ENCODE measurements at places on chromosomes 16 and 17.
A peak's percentile ranks its signal among the peaks of the same experiment; 100 is the strongest.

DNA sequence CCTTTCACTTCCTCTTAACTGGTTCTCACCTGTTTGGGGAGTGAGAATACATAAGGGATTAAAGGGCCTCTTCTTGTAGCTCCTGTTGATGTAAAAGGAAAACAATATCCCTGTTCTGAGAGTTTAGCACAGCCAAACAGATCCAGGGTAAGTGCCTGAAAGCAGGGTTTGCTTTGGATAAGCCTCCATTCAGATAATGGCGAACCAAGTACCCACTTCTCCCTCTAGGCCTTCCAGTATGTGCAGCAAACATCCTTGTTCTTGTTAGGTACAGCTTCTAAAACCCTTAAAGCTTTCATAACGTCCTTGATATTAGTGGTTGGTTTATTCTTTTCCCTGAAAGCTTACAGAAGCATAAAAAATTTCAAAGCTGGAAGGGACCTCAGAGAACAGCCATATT is 130.6 kb upstream of the DNAH9 start:
- no peak for DNase-seq

GRCh38 chr17:61524319-61524718 is 66.7 kb downstream of the NACA2 start:
- DNase-seq = no peak

DNA sequence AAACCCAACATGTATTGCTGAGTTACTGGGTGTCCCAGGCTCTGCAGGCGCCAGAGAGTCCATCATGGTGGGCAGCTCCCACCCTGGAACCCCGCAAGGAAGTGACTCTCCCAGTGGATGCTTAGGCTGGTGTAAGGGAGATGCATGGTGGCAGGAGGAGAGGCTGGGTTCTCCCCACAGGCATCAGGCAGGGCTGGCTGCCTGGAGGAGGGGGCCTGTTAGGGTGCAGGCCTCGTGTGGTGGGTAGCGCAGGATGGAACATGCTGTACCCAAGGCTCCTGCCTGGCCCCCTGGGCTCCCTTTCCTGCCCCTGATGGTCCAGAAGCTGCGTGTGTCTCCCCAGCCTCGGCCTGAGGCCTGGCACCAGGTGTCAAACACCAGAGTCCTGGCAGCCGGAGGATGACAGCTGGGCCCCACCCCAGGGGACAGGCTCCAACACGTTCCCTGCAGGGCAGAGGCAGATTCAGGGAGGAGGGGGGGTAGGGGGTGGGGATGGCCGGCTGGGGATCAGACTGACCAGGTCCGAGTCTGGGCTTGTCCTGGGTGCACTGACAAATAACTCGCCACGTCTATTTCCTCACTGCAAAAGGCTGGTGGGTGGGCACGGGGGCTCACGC is 40.2 kb upstream of the CIBAR2 start:
- no peak for DNase-seq

DNA sequence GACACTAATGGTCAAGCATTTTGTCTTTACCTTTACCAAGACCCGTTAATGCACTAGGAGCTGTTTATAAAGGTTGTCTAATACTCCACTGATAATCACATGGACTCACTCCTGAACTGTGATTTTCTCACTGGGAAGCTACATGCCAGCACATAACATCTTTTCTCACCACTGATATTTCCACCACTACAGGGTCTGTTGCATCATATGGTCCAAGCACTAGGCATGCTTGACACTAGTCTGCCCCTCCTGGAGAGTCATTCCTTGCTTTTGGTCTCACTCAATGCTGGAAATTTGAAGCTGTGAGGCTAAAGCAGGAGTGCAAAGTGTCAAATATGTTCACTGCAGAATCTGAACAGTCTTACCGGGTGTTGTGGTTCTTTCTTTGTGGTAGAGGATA is 1576.8 kb downstream of the CDH8 start:
- no peak for DNase-seq

- DNase-seq = no peak
Measured at GRCh38 chr17:1280652-1281051, 1.2 kb downstream of the TRARG1 start.

- no peak for DNase-seq
Measured at GRCh38 chr16:80441935-80442334, 98.9 kb upstream of the DYNLRB2 start.

DNA sequence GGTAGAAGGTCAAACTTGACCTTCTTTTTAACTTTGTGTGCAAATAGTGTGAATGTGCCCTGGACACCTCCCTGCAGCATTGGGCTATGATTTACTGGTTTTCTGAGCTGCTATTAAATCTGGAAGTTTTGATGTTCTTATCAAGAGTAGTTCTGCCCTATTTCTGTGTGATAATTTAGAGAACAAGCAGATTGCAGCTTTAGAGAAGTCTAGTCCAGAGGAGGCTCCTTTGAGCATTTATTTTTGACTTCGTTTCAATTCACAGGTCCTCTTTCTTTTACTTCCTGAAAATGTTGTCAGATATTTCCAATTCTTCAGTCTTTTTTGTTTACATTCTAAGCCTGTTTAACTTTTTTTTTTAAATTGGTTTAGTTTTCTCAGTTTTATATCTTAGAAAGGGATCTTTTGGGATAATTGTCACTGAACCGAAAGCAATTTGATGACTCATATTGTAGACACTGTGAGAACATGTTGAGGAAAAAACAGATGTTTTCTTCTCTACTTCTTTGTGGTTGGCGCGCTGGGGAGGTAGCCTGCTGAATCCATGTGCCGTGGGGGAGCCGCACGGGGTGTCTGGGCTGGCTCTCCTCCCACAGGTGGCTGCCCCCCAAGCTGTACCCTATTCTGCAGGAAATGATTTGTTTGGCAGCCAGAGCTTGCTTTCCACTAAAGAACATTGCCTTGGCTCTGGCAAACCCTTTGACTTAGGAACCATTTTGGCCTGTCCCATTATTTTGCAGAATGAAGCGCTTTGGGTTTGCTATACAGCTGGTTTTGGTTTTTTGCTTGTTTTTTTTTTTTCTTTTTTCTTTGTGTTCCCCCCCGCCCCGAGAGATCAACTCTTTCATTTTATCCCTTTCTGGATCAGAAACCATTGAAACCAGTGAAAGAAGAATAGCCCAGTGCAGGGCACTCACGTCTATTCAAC is 53.4 kb downstream of the MFSD11 start:
- DNase-seq = peak; percentile 10

DNA sequence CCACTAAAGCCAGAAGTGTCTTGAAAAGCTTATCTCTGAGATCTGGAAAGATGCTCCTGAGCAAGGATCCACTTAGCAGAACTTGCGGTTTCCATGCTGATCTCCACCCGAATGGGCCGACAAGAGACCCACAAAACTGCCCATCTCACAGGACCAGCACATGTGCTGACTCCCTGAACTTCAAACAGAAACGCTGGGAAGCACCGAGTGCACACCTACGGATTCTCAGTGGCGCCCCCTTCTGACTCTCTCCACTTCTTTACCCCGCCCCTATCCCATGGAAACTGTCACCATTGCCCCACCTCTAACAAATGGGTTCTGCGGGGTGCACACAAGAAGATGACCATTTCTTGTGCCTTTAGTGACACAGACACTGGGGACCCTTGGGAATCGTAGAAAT is 21.4 kb downstream of the CDRT4 start:
- DNase-seq = no peak

DNA sequence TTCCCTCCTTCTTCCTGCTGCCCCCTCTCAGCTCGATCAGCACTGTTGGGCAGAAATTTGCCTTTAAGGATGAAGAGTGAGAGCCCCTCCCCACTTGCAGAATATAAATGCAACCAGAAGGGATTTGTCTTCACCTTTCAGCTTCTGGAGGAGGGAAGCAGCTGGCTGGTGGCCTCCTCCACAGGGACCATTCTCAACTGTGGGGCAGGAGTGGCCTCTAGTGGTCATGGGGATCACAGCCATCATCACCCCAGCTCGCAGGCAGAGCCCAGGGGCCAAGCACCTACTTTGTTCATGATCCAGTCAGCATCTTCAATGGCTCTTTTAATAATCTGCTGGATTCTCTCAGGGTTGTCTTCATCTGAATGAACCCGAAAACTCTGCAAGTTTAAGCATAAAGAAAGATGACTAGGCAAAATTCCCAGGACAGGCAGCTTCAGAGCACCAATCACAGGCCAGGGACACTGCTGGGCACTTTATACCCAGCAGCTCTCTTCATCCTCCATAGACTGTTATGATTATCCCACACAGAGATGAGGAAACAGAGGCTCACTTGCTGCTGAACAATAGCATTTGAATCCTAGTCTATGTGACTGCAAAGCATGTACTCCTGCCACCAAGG is 13.1 kb downstream of the LYRM9 start:
- DNase-seq = peak; percentile 34

DNA sequence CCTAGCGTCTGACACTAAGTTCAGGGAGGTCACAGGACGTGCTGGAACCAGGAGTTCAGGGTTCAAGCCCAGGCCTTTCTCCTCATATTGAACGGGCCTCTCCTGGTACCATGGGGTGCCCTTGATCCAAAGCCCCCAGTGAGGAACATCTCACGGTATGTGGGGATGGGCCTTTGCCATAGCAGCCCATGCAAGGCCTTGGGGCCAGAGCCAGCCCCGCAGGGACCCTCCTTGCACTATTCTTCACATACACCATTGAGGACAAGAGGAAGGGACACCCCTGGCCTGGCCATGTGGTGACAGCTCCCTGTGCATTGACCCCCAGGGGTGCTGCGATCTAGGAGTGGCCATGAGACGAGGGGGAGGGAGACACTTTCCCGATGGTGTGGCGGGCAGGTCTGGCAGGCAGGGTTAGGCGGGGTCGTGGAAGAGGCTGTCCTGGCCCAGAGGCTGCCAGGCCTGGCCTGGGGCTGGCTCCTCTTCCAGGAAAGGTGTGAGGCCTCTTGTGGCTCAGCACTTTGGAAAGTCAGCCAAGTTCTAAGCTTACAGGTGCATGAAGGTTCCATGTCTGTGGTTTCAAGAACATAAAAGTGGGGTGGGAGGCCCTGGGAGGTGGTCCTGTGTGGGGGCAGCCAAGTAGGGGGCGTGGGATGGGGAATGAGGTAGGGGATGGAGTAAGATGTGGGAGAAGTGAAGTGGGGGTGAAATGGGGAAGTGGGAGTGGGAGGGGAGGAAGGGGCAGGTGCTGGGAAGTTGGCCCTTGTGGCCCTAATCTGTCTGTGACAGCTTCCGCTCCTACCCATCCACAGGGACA is 88.7 kb upstream of the CBX4 start:
- no peak for DNase-seq
